ENCODE measurements at places on chromosomes 2 and 18. TPM values are rescaled to one million over a fixed set of nuclear protein-coding genes. Genes with fewer than 3 reads are reported as not detected.

DNA sequence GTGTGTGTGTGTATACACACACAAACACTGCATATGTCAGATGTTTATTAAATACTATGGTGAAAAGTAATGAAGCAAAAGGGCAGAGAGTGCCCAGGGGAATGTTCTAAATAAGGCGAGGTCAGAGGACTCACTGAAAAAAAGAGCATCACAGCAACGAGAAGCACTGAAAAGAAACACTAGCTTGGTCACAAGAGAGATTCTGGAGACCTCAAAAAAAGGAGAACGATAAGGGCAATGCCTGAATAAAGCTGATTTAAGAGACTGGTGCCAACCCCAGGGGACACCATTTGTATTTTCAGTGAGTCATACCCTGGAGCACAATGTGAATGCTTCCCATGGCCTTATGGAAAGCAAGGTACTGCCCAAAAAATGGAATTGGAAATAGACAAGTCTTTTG, 14.5 kb downstream of the SLC40A1 start:
- DNase-seq: no peak
- no peak overlapping the region for H3K4me3 ChIP-seq
- peaks cover 11% of the 10 kb centered on the region for H3K4me1 ChIP-seq

DNA sequence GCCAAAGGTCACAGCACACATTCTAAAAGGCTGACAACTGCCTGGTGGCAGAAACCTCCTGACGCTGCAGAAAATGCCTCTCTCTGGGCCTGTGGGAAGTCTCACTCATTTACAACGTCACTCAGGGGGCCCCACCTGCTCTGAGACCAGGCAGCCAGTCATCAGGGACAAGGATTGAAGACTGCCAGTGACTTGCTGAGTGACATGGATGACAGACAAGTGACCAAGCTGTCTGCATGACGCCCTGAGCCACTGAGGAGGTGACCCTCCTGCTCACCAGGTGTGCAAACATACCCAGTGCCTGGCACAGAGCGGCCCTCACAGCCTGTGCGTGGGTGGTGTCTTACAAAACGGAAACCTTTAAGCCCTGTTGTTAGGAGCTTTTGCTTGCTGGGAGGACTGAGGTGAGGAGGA, 392.4 kb downstream of the TNS1 start:
- no peaks in the 10 kb centered on the region for H3K4me1 ChIP-seq
- H3K36me3 ChIP-seq: no peaks in the 10 kb centered on the region
- no peak overlapping the region for H3K27ac ChIP-seq
- H3K4me3 ChIP-seq: no peak overlapping the region

DNA sequence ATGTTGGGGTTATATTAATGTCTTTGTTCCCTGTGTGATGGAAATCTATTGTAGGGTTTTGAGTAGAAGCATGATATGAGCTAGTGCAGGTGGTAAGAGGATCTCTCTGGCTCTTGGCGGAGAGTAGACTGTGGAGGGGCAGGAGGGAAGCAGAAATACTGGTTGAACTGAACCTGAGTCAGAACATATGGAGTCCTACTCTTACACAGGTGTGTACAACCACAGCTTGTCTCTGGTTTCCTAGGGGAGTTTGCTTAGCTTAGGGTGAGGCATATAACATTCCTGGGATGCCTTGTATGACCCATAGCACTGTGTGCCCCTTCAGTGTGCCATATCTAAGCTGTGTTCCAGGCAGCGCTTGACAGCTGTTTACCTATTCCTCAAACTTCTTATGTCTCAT, 97.3 kb upstream of the GCFC2 start:
- no peaks in the 10 kb centered on the region for H3K27me3 ChIP-seq
- no peak overlapping the region for H3K27ac ChIP-seq
- H3K4me3 ChIP-seq: no peak overlapping the region
- no peak for DNase-seq
- no peaks in the 10 kb centered on the region for H3K36me3 ChIP-seq

DNA sequence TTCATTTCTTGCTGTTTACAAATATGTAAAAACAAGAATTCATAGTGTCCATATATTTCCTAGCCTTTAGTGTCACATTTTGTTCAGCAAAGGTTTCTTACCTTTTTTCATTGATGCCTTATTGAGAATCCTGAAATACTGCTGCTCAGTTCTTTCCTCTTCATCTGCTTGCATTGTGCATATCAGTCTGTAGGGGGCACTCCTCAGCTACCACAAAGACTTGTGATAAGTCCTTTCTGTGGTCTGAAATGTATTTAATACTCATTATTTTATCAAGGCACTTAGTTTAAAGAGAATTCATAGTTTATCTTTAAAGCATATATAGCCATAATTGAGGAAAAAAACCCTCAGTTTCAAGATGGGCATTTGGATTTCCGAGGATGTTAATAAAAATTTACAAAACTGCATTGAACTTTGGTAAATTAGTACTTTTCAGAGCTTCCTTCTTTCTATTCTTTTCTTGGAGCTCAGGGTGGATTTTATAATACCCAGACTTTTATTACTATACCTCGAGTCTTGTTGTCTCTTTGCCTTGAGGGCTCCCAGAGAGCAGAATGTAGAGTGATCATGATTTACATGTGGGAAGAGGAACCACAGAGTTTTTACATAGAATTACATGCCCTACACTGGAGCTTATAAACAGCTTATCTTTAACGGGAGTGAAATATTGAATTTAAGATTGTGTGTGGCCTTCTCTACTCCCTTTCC, 570.1 kb downstream of the PLCL1 start:
- H3K27me3 ChIP-seq: no peaks in the 10 kb centered on the region
- no peak for DNase-seq
- no peak overlapping the region for H3K27ac ChIP-seq
- no peak overlapping the region for H3K4me3 ChIP-seq

DNA sequence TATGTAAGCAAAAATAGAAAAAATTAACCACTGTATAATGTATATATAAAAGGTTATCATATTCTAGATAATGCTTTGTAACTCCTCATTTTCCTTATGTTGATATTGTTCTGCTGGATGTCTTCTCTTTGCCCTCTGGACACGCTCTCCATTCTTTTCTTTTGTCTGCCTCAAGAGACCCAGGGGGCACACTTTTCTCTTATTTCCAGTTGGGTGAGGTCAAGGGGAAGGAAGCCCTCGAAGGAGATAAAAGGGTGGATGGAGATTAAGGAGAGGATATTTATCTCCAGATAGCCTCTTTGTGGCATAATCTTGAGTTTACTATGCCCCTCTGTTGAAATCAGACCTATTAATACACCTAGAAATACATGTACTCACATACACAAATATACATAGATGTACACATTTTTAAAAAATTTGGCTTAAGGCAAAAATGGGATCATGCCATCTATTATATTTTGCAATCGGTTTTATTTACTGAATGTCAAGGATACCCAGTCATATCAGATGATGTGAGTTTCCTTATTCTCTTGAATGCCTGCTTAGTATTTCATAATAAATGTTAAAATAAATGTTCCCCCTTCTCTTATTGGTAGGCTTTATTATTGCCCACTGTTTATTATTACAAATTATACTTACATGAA, 65.3 kb downstream of the LCLAT1 start:
- H3K4me1 ChIP-seq: peaks cover 18% of the 10 kb centered on the region
- H3K36me3 ChIP-seq: no peaks in the 10 kb centered on the region
- H3K4me3 ChIP-seq: no peak overlapping the region
- no peak for DNase-seq
- H3K27me3 ChIP-seq: no peaks in the 10 kb centered on the region

GRCh38 chr2:49490710-49491109, 336.4 kb upstream of the FSHR start:
- H3K36me3 ChIP-seq: no peaks in the 10 kb centered on the region
- H3K27me3 ChIP-seq: no peaks in the 10 kb centered on the region
- DNase-seq: no peak
- no peak overlapping the region for H3K27ac ChIP-seq
- no peak overlapping the region for H3K4me3 ChIP-seq

- peak overlapping the region; percentile 46 for H3K27ac ChIP-seq
- no peak overlapping the region for H3K4me3 ChIP-seq
- DNase-seq: no peak
- H3K4me1 ChIP-seq: no peaks in the 10 kb centered on the region
- no peaks in the 10 kb centered on the region for H3K36me3 ChIP-seq
These were observed 27.1 kb upstream of the SPTBN1 start for GRCh38 chr2:54429054-54429453.

The SPATA3 gene
- total RNA-seq: not detected
